ENCODE measurements at places on chromosomes 5 and 9.

- DNase-seq, result no peak
Observed at GRCh38 chr5:69013481-69013880, 80.3 kb upstream of the SLC30A5 start.

DNA sequence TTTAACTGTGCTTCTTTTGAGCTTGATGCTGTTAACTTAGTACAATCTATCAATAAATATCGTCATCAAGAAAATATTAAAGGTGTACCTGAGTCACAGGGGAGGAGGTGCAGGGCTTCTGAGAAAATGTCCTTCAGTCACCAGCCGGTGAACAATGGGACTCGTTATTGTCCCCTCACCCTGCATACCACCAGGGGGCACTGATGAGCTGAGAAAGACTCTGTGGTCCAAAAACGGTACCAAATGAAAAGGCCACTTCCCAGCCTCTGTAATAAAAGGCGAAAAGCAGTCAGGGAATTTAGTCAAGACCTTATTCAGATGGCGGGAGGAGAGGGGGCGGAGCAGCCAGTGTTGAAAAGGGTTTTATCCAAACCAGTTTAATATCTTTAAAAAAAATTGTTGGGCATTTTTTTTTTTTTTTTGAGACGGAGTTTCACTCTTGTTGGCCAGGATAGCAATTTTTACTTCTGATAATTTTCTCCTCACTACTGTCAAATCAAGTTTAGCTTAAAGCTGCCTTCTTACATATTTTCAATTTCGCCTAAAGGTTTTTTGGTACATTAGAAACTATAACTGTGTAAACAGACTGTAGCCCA, 271.9 kb upstream of the ADAMTS16 start:
- peak; percentile 53 for DNase-seq

DNA sequence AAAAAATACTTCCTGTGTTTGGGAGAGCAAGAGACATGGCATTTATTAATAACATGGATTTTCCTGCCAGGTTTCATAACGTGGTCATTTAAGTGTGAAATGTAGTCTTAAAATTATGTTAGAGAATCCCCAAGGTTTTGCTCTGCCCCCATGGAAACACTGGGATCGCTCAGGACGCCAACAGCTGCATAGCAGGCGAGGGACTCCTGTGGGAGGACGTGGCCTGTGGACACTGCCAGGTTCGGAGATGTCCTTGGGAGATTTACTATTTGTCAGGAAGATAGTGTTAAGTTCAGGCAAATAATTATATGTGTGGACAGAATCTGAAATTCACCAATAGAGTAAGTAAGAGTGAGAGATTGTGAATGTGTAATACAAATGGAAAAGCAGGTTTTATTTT, 977 bp downstream of the BTNL9 start:
- no peak for DNase-seq

DNA sequence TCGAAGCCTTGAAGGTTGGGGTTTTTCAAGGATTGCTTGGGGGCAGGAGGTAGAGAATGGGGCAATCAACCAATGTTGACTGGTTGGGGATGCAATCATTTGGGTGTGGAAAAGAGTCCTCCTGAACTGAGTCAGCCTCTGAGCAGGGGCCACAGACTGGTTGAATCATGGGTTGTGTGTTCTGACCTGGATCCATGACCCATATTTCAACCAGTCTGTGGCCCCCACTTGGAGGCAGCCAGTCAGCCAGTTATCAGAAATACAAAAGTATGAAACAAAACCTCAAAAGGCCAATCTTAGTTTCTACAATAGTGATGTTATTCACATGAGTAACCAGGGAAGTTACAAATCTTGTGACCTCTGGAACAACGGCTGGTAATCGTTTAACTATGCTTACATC, 81.4 kb upstream of the RANBP6 start:
- peak; percentile 55 for DNase-seq

All from ACHN (cell line).